BE2C (cell line): ENCODE measurements at places on chromosomes 7 and 10.

GRCh38 chr7:126569402-126569801 lies 683.3 kb downstream of the GRM8 start:
- no peak for DNase-seq

GRCh38 chr7:158375034-158375433 lies 212.6 kb downstream of the PTPRN2 start:
- DNase-seq = no peak

DNA sequence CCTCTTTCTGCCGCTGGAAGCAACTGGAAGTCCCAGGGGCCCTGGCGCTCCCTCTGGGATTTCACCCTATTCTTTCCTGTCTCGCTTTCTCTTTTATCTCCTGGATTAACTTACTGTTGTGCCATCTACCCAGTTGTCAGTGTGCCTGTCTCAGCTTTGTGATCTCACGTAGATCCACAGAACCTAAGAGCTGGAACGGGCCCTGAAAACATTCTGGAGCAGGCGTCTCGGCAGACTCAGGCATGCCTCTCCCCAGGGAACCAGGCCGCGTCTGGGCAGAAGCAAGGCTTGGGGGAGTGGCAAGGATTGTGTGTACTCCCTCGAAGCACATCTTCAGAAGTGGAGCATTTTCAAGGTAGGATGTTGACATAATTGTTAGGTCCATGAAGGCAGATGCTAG lies 87.2 kb downstream of the KCNMA1 start:
- peak; percentile 28 for DNase-seq

DNA sequence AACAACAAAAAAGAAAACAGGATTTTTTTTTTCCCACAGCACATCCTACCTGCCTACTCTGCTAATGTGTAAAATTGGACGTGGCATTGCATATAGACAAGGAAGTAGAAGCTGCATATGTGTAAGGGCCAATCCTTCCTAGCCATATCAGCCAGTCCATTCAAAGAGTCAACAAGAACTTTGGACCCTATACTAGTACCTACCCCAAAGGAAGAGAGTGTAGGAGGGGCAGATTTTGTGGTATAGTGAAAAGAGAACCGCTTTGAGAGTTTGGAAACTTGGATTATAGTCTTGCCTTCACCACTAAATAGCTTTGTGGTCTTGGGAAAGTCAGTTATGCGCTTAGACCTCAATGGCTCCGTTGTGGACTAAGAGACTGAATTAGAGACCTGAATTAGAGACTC lies 12.1 kb upstream of the MCU start:
- DNase-seq = no peak
